ENCODE measurements at places on chromosomes 3 and 15. TPM values are rescaled to one million over a fixed set of nuclear protein-coding genes. Genes with fewer than 3 reads are reported as not detected.

A4GNT gene
- not detected for polyA plus RNA-seq

LRRC15 gene
- not detected for polyA plus RNA-seq

CATSPER2 gene
- polyA plus RNA-seq = 0.63 TPM

IQCH gene
- not detected for polyA plus RNA-seq

CHRNB4 gene
- not detected for polyA plus RNA-seq

C3orf85 gene
- polyA plus RNA-seq = 25.9 TPM

CPB1 gene
- 3.9 TPM for polyA plus RNA-seq

CRABP1 gene
- polyA plus RNA-seq = not detected

MASP1 gene
- 2.7 TPM for polyA plus RNA-seq

PDZRN3 gene
- 42.6 TPM for polyA plus RNA-seq

ALG1L2 gene
- not detected for polyA plus RNA-seq

SLCO2A1 gene
- 2.8 TPM for polyA plus RNA-seq

STAB1 gene
- 207 TPM for polyA plus RNA-seq

XCR1 gene
- not detected for polyA plus RNA-seq

DGKG gene
- 0.95 TPM for polyA plus RNA-seq

TMCO5A gene
- polyA plus RNA-seq = not detected

KNG1 gene
- not detected for polyA plus RNA-seq

IL16 gene
- 5.3 TPM for polyA plus RNA-seq

SPINK8 gene
- polyA plus RNA-seq = not detected

PAQR9 gene
- polyA plus RNA-seq = not detected

RTP4 gene
- 1.1 TPM for polyA plus RNA-seq

PARP6 gene
- 143 TPM for polyA plus RNA-seq

RBP2 gene
- polyA plus RNA-seq = 0.18 TPM

ABI3BP gene
- polyA plus RNA-seq = 4.6 TPM

DPP8 gene
- polyA plus RNA-seq = 14.5 TPM

Data from aorta (tissue), 5 donors.